Activated CD4-positive, alpha-beta T cell treated with anti-CD3 and anti-CD28 coated beads, Interleukin-2, Interleukin-6, amounts not matched to agents 100 ng/mL and 50 ng/mL, durations not matched to agents 16 hours and 8 hours (primary cell): ENCODE measurements at places on chromosomes 12 and 14.

DNA sequence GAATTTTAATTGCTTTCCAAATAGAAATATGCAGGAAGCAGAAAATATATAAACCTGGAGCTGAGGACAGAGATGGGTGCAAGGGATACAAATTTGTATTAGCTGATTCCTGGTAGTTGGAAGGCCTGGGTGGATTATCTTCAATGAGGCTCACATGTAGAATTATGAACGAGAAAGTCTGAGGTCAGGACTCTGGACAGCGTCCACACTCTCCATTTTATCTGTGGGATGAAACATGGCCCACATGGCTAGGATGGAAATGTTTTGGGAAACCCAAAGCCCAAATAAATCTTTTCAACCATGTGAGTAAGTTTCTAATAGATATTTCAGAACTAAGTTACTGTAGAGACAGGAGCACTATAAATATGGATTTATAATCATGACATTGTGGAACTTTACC is 256.1 kb downstream of the APAF1 start:
- no peak for DNase-seq

- peak; percentile 100 for DNase-seq
Observed at GRCh38 chr14:100192672-100193416, 33.4 kb upstream of the DEGS2 start.

DNA sequence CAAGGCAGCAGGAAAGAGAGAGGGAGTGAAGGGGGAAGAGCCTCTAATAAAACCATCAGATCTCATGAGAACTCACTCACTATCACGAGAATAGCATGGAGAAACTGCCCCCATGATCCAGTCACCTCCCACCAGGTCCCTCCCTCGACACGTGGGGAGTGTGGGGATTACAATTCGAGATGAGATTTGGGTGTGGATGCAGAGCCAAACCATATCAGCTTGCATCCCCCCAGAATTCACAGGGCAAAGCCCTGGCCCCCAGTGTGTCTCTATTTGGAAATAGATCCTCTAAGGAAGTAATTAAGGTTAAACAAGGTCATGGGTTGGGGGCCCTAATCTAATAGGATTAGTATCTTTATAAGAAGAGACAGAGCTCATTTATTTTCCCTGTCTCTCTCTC is 56.1 kb upstream of the TCL1A start:
- no peak for DNase-seq

DNA sequence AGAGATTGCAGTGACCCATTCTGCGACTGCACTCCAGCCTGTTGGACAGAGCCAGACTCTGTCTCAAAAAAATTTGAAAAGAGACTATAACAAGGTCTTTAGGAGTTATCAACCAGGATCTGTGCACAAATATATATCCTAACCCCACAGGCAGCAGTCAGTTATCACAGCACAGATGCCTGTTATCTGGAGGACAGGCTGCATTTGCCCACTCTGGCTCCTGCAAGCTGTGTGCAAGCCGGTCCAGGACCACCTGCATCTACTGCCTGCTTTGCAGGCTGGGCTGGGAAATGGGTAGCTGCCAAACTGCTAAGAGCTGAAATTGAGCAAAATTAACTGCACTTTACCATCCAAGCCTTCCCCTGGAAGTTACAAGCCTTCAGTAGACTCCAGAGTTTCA is 21.4 kb upstream of the RCOR1 start:
- DNase-seq = no peak

GRCh38 chr14:29822430-29822709 is 105.3 kb downstream of the PRKD1 start:
- DNase-seq = no peak

- no peak for DNase-seq
Observed at GRCh38 chr12:124464062-124464461, 103.3 kb downstream of the NCOR2 start.

DNA sequence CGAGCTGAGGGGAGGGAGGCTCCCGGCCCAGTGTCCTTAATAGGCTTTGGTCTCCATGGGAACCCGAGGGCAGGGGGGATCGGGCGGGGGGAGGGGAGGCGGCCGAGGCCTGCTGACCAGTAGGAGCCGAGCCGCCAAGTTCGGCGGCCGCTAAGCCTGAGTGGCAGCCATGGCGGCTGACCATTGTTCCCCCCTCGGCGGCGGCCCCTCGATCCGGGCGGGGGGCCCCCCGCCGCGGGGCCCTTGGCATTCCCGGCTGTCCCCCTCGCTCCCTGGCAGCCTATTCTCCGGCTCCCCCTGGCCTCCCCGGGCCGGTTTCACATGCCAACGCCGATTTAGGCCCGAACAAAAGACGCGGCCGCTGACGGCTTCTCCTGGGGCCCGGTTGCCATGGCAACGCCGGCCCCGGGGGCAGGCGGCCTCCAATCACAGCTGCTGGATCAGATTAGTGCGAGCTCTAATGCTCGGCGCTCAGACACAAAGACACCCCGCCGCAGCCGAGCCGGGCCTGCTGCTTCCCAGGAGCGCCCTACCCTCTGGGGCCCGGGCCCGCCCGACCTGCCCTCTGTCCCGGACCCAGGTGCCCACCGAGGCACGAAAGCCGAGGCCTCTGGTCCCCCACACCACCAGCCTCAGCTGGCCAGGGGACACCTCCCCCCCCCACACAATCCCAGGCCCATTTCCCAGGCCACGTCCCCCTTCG is 7.3 kb downstream of the MSI1 start:
- no peak for DNase-seq

GRCh38 chr12:10884086-10884725 is at the start of gene PRH1:
Gene PRH1 (minus strand): TSS chr12:10884255. CDS start chr12:10884217, 38 bp downstream.
- DNase-seq = no peak

DNA sequence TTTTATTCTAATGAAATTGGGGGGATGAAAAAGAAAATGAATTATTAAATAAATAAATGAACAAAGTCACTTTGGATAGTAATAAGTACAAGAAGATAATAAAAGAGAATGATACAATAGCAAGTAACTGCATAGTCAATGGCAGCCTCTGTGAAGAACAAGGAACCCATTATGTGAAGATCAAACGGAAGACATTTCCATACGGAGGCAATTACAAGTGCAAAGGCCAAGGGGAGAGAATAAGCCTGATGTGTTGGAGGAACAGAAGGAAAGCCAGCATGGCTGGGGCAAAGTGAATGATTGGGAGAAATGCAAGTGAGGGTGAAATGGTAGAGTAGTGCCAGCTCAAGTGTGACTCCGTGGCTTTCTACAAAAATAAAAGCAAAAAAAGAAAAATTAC is 43.9 kb upstream of the CHPT1 start:
- DNase-seq = no peak
